Putamen (tissue), 1 donor: ENCODE measurements at places on chromosomes 1 and 21.

- peak; percentile 62 for DNase-seq
Measured at GRCh38 chr1:95041491-95042165, 31.1 kb downstream of the ALG14 start.

DNA sequence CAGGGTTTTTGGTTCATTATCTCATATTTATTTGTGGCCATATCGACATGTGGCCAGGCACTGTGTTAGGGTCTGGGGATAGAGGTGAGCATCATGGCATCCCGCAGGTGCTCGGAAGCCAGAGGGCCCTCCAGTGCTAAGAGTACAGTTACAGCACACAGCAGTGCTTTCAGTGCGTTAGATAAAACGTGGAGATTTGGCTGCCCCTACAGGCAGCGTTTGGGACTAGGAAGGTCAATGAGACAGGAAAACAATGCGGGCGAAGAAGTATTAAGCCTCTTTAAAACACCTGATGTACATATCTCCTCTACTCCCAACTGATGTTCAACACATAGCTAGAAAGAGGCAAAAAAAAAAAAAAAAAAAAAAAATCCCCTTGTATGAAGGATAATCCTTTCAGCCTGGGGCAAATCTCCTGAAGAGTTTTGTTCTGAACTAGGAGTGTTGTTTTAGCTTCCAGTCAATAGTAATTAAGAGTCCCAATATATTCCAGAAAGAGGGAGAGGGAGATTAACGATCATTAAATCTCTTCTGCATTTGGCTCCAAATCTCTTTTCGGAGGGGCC lies 80.1 kb downstream of the CAPZB start:
- DNase-seq = no peak

DNA sequence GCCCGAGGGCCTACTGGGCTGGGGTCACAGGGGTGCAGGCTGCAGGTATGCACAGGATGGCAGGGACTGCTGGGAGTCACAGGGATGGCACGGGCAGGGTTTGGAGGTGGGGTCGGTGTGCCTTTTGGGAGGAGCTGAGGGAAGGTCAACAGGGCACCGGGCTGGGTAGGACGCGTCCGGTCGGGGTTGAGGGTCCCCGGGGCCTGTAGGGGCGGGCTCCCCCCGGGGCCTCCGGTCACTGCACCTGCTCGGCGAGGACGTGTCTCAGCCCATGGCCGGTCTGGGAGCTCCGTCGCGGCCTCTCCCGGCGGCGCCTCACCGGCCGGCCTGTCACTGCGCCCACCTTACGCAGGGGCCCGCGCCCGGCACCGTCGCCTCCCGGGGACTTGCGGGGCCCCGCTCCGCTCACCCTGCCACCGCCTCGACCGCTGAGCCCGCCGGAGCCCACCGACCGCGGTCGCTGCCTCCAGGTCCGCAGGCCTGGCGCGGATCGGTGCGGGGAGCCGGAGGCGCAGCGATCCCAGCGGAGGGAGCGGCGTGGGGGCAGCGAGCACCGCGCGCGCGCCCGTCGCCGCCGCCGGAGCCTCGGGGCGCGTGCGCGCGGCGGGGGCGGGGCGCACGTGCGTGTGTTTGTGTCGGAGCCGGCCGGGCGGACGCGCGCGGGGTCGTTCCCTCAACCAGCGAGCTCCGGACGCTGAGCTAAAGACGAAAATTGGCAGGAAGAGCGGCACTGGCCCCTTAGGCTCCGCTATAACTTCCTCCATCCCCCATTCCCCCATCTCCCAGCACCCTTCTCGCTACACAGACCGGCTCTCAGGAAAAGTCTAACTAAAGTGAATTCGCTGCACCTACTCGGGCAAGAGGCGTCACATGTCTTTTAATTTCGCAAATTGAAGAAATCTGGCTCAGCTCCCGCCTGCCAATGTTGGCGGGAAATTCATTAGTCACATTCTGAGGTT lies at the start of gene AMIGO1:
Gene AMIGO1 (minus strand): TSS at position 552 of the 959 bp plus-strand sequence. CDS start 815 bp downstream, outside the sequence.
- DNase-seq = peak; percentile 42

DNA sequence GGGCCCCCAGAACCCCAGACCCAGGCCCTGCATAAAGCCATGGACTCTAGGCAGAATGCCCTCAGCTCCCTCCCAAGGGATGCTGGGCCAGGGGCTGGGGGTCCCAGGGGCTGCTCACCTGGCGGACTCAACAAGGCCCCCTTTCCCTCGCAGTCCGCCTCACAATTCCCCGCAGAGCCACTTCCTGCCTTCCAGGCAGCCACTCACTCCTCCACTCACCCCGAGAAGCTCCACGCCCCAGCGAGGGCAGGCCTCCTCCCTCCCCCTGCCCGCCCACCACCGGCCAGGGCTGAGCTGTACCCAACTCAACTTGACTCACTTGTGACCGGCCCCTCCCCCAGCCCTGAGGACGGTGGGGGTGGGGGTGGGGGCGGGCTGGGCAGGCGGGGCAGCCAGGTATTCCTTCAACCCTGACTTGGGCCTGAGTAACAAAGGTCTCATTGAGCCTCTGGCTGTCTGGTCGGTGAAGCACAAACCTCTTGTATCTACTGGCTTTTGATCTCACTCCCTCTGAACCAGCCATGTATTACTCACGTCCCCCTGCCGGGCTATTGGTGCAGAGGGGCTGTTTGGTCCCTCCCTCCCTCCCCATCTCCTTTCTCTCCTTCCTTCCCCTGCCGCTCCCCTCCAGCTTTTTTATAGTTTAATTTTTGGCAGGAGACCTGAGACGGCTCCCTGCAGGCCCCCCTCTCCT lies 5.9 kb downstream of the BLACAT1 start:
- DNase-seq = no peak

DNA sequence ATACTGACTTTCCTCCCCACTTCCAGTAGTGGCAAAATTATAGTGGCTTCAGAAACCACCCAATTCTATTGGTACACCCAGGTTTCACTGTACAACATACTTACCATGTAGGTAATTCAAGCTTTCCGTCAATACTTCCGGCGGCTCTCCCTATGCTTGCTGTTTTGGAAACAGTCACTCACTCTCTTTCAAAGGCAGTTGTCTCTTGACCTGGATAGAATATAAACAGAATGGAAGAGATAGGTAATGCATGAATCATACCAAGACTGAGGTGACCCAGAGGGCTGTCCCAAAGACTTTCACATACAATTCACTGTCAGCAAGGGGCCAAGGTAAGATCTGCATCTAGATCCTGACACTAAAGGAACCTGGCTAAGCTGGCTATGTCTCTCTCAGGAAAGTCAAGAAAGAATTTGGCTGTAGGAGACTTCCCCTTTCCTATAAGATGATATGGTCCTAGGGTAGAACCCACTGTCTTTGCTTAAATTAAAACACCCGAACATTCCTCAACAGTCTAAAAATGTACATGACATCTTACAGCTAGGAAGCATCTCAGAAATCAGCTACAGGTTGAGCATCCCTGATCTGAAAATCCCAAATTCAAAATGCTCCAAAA lies 59.6 kb downstream of the LUZP1 start:
- no peak for DNase-seq

DNA sequence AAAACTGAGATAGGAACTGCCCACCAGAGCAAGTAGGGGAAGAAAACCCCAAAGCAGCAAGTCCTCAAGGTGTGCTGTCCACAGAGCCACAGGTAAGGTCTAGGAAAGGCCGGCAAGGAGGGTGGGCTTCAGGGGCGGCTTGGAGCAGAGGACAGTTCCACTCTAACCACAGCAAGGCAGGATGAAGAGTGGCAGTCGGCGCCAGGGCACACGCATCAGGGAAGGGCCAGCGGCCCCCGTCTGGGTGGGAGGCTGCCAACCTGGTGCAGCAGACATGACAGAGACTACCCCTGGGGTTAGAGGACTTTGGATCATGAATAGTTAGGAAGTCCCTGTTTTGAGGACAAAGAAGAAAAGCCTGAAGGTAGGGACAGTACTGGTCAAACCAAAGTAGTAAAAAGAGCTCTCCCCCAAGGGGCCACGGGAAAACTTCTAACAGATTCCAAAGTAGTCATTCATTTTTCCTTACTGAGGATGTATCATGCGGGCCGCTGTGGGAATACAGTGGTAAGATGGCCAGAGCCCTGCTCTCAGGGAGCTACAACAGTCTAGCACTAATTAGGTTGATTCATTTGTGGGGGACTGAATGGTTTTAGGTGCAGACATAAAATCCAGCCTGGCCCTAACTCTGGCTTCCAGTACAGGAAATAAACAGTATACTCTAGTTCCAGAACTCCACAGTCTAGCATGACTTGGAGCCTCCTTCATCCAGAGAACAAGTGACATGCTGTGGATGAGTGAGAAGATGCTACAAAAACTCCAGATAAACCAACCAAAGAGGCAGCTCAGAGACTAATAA lies 3.5 kb upstream of the RAP1GAP start:
- no peak for DNase-seq

DNA sequence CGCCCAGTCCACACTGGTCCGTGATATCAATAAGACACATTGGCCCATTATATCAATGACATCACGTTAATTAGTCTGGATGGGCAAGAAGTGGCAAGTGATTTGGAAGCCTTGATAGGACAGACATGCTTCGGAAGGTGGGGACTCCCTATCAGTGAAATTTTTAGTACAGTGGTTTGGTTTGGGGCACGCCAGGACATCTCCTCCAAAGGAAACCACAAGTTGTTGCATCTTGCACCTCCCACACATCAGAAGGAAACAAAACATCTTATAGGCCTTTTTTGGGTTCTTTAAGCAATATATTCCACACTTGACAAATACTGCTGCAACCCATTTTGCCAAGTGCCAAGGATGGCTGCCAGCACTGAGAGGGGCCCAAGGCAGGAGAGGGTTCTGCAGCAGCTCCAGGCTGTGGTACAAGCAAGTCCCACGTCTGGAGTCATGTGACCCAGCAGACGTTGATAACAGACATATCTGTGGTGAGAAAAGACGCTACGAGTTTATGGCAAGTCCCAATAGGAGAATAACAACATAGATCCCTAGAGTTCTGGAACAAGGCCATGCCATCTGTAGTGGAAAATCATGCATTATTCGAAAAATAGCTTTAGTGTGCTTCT lies 95.3 kb upstream of the DISP3 start:
- DNase-seq = no peak

DNA sequence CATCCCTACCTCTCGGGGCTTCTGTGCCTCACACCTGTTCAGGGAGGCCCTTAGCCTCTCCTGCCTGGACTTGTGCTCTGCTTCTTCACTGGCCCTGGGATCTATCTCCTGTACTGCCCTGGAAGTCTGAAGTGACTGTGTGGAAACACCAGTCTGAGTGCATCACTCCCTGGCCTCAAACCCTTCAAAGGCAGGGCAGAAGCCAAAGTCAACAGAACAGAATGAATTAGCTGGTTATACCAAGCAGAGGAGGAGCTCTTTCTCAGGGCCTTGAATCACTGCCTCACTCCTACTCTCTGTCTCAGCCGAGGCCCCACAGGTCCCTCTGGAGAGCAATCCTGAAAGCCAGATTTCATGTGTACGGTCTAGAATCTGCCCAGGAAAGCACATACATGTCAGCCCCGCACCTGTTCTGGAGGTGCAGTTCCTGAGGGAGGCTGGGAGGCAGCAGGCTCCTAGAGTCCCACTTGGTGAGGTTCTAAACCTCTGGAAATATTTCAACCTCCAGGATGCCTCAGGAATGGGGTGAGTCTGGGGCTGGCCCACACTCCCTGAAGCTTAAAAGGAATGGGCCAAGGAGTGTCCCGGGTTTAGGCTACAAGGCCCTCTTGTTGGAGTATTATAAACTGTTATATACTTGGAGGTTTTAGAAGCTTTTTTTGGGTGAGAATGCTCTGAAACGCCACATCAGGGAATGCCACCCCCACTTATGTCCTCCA lies 98.3 kb downstream of the ABCA4 start:
- no peak for DNase-seq

- no peak for DNase-seq
Measured at GRCh38 chr1:160296036-160296435, 11.1 kb upstream of the PEX19 start.

DNA sequence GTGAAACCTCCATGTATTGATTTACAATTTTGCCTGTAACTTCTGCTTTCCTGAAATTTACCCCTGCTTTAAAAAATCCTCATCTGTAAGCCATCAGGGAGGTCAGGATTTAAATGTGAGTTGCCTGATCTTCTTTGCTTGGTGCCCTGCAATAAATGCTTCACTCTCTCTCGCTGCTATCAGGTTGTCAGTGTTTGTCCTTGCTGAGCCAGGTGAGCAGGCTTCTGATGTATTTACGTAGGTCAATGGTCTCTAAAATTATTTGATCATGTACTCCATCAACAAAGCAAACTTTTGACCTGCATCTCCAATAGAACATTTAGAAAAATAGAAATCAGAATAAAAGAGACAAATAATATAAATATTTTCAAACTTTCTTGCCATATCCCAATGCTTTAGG lies 453.4 kb downstream of the DPYD start:
- DNase-seq = no peak

DNA sequence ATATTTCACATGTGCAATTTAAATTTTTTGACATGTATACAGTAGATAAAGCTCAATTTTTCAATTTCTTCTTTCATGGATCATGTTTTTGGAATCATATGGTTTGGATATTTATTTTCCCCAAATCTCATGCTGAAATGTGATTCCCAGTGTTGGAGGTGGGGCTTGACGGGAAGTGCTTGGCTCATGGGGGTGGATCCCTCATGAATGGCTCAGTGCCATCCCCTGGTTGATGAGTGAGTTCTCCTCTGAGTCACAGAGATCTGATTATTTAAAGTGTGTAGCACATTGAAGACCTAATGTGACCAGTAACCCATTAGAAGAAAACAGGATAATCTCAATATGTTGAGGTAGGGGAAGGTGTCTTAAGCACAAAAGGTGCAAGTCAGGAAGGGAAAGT lies 9.1 kb upstream of the IFI16 start:
- DNase-seq = peak; percentile 77

DNA sequence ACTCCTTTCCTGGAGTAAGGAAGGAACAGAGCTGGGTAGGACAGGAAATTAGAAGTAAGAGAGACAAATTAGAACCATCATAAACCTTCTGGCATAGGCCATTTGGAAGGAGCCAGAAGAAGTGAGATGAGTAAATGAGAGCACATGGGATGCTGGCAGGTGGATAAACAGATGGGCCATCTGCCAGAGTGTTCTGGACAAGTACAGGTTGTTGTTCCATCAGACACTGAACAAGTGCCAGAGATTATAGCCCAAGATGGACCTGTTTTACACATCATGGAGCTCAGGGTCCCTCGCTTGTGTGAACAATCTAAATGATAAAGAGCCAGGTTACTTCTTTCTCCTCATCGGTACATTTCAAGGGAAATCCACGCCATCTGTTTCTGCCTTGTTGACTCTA lies 200.3 kb downstream of the HHIPL2 start:
- no peak for DNase-seq

DNA sequence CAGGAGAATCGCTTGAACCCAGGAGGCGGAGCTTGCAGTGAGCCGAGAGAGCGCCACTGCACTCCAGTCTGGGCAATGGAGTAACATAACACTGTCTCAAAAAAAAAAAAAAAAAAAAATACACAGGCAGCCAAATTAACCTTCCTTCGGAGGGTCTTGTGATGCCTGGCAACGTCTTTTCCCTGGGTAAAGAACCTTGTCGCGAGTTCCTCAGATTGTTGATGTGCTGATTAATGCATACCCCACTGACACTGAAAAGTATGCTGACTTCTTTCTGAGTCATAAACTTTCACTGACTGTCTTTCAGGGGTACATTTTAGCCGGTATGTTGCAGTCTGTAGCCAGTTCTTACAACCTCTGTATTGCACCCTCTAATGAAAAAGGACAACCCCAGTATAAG lies 95.1 kb upstream of the SOD1 start:
- no peak for DNase-seq
